ENCODE measurements at places on chromosomes 16 and 17.

DNA sequence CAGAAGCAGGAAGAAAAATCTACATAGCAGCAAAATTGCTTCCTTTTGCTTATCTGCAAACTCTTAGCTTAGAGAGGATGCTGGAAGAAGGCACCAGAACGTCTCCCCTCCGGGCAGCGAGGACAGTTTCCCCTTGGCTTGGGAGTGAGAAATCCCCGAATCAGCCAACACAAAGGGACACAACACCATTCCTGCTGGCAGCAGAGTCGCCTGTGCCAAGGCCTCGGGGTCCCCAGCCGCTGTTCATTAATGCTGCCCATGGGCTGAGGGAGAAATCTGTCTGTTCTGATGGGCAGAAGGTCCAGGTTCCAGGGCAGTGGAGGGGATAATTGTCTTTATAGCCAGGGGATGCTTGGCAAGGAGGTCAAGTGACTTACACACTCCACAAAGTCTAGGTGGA, 38.0 kb downstream of the CACNG3 start:
- no peak for DNase-seq

DNA sequence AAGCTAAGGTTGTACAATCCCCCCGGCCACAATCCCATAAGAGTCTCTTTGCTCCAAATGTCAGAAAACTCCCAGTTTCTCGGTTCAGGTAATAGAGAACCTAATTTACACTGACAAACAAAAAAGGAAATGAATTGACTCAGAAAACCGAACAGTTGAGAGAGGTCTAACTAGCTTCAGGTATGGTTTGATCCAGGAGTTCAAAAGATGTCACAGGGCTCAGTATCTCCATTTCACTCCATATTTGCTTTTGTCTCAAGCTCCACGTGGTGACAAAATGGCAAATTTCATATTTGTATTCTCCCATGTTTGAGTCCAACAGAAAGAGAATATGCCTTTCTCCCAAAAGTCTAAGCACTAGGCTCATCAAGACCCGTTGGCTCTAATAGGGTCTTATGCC, 117.4 kb downstream of the AXIN2 start:
- DNase-seq = no peak

DNA sequence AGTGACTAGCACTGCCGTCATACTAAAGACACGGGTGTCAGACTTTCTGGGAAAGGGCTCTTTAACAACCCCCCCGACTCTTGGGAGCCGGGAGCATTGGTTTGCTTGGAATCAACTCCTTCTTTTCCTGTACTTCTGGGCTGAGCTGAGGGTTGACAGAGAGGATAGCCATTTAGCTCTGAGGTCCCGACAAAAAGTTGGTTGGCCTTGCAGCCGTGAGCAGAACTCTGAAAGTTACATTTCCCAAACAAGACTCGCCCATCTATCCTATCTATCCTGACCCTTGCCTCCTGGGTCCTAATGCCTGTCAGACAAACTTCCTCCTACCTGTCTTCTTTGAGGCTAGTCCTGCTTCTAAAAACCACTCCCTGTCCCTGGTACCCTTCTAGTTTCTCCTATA, 460.8 kb upstream of the TOM1L1 start:
- no peak for DNase-seq

DNA sequence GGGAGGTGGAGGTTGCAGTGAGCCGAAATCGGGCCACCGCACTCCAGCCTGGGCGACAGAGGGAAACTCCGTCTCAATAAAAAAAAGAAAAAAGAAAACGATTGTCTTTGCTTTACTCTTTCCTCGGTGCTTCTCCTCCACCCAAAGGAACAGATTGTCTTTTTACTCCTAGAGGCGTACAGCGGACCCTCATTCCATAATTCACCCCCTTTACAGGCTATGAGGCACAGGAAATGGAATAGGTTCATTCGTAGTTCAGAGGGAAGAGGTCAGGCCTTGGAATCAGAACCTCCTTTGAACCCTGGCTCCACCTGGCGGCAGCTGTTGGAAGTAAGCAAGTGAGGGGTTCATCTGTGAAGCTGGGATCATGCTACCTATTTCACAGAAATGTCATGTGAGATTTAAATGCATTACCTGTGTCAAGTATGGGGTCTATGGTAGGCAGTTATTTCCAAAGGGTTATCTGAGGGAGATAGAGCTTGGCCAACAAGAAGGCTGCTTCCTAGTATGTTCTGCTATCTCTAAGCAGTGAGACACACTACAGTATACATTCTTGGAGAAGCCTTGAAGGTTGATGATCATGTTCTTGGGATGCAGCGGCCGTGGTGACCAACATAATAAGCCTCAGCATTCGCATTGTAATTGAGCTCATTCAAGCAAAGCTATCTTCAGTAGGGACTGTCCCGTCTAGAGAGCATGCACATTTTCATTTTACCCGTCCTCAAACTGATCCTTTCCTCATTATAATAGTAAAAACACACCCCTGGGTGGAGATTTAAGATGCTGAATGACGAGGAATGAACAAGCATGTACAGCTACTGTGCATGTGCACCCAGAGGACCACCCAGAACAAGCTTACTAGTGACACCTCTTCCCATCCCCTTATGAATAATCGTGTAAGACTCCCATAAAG, 18.7 kb upstream of the ZNF689 start:
- DNase-seq = peak; percentile 91

- DNase-seq = no peak
These were observed 223.5 kb downstream of the CCDC182 start for GRCh38 chr17:57521606-57522005.

DNA sequence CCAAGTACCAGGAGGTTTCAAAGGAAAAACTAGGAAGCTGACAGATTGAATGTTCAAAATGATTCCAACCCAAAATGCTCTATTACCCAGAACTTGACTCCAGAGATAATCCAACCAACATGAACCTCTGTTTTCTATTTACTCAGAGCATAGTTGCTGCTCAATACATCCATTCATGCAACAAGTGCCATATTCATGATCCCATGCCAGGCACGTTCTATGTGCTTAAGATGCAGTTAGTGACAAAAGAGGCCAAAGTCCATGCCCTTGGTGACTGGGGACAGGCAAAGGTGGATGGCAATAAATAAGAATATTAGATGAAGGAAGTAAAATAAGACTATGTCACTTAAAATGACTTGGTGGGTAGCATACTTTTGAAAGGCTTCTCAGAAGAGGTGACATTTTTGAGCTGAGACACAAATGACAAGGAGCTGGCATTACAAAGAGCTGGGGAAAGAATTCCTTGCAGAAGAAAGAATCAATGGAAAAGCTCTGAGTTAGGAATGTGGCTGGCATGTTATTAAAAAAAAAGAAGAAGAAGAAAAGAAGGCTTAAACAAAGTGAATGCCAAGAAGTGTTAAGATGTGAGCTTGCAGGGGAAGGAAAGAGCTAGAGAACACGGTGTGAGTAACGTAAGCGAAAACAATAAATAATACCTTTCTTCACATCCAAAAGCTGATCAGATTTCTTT, 34.5 kb downstream of the TOX3 start:
- DNase-seq = no peak

- no peak for DNase-seq
These were observed 19.2 kb downstream of the TMEM114 start for GRCh38 chr16:8571061-8571596.

DNA sequence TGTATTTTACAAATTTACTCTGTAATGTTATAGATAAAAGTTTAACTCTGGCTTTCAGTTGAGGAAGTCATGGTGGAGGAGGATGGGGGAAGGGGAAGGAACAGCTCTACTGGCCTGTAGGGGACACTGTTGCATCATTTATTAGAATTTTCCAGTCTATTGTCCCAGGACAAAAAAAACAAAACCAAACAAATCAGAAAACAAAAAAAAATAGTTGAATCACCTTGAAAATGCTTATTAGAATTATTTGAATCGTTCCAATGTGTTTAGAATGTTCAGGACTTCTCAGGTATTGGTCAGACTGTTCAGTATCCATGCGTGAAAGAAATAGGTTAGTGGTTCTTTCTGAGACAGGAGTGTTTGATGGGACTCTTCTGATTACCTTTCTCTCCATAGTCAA, 242.0 kb downstream of the FTO start:
- DNase-seq = no peak

DNA sequence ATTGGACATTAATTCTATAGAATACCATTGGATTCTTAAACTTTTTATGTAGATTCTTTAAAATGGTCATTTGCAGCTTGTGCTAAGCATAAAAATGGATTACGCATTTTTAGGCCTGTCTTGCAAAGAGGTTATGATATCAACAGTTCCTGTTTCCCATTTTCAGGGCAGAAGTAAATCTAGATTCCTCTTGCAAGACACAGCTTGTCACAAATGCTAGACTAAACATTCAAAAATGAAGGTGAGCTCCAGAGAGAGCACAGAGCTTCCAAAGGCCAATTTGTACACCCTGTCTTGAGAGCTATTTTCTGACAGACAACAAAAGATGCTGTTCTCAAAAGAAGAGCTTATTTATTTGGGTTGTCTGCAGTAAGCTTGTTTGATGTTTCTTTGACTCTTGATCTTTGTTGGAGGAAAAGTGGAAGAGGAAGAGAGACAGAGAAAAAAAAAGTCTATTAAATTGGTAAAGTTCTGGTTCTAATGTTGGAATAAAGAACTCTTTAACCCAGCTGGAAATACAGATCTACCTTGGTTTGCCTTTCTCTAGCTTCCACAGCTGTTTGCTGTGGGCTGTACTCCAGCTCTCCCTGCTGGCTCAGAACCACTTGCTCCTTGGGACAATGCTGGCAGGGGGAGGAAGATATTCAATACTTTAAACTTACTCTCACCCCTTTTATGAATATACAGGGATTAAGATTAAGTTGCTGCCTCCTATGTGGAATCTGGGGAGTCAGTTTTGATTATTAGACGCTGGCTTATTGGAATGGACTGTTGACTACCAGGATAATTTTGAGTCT, 651.8 kb downstream of the CDH11 start:
- no peak for DNase-seq

GRCh38 chr17:68777243-68777855, 176.2 kb upstream of the FAM20A start:
- no peak for DNase-seq

- no peak for DNase-seq
These were observed 190.5 kb downstream of the TMEM132E start for GRCh38 chr17:34769899-34770298.

DNA sequence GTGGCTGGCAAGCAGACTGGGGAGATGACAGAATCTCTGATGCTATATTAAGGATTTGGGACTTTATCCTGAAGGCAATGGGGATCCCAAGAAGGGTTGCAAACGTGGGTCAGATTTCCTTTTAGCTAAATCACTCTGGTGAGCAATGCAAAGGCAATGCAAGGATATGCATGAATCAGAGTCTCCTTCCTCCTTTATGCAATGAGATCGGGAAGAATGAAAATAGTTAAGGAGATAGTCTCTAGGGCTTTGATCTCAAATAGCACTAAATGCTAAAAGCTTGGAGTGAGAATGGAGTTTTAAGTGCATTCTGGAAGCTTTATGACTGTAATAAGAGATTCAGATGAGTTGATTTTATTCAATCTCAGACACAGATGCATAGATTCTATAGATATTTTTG, 27.2 kb upstream of the SHISA9 start:
- no peak for DNase-seq

GRCh38 chr17:45123930-45124796, 8.2 kb downstream of the PLCD3 start:
- peak; percentile 35 for DNase-seq

GRCh38 chr17:850851-851763, 69.0 kb downstream of the MRM3 start:
- DNase-seq = no peak

GRCh38 chr17:61463316-61464129, 11.3 kb downstream of the TBX4 start:
- DNase-seq = no peak

DNA sequence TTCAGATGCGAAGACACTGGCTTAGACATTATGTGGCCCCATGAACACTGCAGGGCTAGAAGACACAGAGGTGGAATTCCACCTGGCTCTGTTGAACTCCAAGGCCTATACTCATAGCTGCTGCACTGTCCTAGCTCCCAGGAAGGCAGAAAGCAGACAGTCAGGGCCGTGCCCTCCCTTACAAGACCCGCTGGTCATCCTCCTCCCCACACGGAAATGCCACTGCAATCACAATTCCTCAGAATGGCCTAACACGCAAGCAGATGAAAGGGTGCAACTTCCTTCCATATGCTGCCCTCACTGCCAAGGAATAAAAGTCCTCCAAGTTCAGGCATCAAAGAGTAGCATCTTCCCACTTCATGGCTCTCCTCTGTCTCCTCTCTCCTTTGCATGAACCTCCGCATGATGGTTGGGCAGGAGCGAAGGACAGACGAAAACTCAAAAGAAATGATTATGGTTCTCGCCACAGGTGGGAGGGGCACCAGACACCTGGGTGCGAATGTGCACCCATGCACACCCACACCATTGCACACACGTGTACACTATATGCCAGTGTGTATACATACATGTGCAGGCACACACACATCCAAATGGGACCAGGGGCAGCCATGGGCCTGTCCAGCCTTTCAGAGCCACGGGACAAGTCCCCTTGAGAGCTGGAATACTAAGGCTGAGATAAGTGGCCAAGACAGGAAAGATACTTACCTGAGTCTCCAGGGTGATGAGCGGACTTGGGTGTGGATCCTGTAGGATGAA, 113.3 kb downstream of the XYLT1 start:
- no peak for DNase-seq

DNA sequence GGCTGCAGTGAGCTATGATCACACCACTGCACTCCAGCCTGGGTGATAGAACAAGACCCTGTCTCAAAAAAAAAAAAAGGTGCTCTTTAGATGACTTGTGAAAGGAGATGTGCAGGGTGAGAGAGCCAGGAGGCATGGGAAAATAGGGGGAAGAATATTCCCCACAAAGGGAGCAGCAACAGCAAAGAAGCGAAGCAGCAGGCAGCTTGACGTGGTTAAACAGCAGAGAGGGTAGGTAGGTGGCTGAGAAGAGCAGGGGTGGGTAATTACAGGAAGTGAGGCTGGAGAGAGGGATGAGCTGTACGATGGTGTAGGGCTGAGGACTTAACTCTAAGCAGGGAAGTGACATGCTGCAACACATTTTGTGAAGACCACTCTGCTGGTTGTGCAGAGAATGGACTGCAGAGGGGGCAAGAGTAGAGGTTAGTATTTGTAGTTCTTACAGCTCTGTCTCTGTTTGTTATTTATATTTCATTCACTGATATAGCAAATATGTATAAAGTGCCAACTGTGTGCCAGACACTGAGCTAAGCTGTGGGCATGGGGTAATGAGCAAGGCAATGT, 1.6 kb downstream of the HEATR3 start:
- peak; percentile 17 for DNase-seq

GRCh38 chr16:2983706-2984136, 3.5 kb upstream of the PKMYT1 start:
- DNase-seq = peak; percentile 76

DNA sequence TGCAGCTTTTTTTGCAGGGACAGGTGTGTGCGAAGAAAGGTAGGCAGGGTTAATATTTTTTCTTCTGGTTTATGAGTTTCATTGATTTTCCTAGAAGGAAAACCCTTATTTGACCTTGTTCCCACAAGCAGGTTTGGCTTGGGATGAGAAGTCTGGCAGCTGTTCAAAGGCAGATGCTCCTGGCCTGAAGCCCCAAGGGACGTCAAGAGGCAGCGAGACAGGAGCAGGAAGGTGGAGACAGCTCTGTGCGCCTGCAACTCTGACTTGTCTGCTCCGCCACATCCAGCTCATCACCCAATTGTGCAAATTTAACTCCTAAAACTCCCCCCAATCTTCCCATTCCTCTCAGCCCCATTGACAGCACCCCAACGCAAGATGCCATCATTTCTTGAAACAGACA, 136.8 kb upstream of the XYLT1 start:
- no peak for DNase-seq

All from activated naive CD4-positive, alpha-beta T cell treated with Interleukin-2 at 50 U/mL for 16 hours (primary cell).